ENCODE measurements at places on chromosomes 6 and 20.

GRCh38 chr6:120590611-120591010 is 743.7 kb downstream of the TBC1D32 start:
- no peak for DNase-seq

DNA sequence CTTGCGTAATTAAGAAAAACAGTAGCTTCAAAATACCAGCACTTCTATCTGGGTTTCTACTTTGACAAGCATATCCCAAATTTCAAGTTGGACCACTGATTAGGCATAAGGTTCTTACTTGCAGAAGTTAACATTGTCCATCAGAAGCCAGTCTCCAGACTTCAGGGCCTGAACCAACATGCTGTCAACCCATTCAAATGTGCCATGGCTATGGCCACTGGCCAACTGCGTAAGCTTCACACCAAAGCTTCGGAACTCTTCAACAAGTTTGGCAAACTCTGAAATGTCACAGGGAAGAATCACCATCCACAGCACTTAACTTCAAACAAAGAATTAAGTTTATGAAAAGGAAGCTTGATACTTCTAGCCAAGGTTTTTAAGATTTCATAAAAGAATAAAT is 78.0 kb upstream of the LYRM2 start:
- DNase-seq, result no peak

- no peak for DNase-seq
These were observed 209.3 kb upstream of the TAB2 start for GRCh38 chr6:149108038-149108748.

GRCh38 chr6:13355999-13356785 is 27.9 kb upstream of the TBC1D7 start:
- no peak for DNase-seq

DNA sequence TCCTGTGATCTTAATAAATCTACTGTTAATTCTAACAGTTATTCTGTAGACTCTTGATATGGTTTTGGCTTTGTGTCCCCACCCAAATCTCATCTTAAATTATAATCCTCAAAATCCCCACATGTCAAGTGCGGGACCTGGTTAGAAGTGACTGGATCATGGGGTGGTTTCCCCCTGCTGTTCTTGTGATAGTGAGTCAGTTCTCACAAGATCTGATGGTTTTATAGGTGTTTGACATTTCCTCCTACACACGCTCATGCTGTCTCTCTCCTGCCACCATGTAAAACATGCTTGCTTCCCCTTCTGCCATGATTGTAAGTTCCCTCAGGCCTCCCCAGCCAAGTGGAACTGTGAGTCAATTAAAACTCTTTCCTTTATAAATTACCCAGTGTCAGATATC is 10.5 kb upstream of the EPB41L2 start:
- DNase-seq, result no peak

DNA sequence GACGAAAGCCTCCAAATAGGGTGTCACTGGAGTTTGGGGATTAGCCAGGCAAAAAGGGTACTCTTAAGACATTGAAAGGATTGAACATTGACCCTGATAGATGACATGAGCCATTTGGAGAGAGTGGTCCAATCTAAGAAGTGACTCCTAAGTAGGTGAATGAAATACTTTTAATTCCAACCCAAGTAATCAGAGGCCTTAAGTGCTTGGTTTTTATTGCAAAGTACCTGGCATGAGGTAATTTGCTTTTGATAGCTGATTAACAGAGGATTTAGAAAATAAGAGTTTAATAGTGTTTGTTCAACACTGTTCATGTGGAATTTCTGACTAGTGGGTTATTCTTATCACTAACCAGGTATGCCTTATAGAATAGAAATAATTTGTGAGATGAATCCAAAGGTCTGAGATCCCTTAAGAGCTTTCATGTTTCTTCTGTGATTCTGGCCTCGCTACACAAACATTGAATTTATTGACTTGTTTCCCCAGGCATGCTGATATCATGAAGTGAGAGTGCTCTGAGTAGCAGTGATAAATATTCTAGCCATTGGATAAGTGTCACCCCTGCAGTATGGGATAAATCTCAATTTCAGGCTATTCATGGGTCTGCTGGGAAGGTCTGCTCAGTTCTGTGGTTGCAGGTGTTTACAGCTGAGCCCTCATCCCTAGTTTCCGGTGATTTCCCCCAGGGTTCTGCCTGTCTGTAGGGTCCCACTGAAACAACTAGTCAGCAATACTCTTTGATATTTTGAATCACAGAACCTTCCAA is 6.5 kb downstream of the NCOA7 start:
- no peak for DNase-seq

DNA sequence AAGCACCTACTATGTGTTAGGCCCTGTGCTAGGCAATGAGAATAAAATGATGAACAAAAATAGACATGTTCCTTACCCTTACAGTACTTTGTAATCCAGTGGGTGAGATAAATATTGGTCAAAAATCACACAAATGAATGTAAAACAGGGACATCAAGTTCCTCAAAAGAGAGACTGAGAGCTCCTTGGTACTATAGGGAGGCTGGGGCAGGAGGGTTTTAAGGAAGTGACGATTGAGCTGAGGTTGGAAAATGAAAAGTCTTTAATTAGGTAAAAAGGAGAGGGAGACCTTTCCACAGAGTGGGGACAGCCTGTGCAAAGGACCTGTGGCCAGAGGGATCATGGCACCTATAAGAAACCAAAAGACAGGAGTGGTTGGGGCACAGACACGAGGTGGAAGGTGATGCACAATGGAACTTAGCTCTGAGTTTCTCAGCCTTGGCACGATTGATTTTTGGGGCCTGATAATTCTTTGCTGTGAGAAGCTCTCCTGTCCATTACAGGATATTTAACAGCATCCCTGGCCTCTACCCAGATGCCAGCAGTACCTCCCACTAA is 140.3 kb downstream of the CEP57L1 start:
- DNase-seq, result no peak

DNA sequence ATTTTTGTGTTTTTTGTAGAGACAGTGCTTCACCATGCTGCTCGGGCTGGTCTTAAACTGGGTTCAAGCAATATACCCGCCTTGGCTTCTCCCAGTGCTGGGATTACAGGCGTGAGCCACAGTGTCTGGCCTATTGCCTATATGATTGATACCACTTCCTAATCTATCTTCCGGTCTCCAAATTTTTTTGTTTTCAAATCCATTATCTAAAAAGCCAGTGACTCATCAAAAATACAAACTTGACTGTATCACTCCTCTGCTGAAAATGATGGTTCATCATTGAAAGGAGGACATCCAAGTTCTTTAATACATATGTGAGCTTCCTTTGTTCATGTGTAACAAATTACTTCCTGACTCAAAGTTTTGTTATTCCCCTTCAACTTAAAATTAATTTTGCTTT is 35.5 kb downstream of the FAM8A1 start:
- no peak for DNase-seq

- DNase-seq, result no peak
These were observed 311.1 kb upstream of the JAG1 start for GRCh38 chr20:10984913-10985312.

- DNase-seq, result no peak
These were observed 20.2 kb upstream of the SLC22A7 start for GRCh38 chr6:43277643-43278523.

GRCh38 chr6:3429211-3429610 is 27.6 kb downstream of the SLC22A23 start:
- no peak for DNase-seq

GRCh38 chr6:157273756-157274470 is 49.4 kb downstream of the TMEM242 start:
- DNase-seq, result no peak

GRCh38 chr6:157514659-157515496 is 133.9 kb downstream of the ZDHHC14 start:
- DNase-seq, result no peak

DNA sequence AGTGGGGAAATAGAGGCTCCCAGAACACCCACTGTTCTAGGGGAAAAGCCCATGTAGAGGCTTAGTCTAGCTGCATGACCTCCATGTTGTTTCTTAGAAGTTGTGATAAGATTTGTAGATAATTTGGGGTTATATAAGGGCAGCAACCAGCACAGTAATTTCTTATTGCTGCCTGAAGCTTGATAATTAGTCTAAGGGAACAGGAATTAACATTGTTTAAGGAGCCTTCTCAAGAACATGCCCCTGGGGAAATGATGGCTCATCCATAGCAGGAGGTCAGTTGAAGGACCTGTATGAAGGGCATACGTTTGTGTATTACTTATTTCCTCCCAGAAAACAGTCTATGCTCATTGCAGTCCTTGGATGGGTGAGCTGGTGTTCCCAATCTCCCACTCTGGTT is 170.7 kb upstream of the SCGN start:
- DNase-seq, result no peak

GRCh38 chr20:59399426-59400099 is 99.2 kb downstream of the EDN3 start:
- no peak for DNase-seq

DNA sequence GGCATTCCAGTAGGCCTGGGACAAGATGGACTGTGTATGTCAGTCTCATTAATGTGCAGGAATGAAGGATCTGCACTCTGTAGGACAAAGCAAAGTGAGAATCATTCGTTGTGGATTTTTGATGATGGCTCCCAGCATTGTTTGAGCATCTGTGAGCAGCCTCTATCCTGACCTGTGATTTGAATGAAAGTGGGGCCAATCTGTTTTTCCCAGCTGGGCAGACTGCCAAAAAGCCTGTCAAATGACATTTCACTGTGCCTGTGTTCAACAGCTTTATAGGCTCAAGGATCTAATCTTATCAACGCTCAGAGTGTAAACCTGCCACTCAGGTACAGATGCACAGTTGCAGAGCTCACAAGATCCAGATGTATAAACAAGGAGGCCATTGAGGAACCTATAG is 86.7 kb upstream of the SYNDIG1 start:
- DNase-seq, result no peak

DNA sequence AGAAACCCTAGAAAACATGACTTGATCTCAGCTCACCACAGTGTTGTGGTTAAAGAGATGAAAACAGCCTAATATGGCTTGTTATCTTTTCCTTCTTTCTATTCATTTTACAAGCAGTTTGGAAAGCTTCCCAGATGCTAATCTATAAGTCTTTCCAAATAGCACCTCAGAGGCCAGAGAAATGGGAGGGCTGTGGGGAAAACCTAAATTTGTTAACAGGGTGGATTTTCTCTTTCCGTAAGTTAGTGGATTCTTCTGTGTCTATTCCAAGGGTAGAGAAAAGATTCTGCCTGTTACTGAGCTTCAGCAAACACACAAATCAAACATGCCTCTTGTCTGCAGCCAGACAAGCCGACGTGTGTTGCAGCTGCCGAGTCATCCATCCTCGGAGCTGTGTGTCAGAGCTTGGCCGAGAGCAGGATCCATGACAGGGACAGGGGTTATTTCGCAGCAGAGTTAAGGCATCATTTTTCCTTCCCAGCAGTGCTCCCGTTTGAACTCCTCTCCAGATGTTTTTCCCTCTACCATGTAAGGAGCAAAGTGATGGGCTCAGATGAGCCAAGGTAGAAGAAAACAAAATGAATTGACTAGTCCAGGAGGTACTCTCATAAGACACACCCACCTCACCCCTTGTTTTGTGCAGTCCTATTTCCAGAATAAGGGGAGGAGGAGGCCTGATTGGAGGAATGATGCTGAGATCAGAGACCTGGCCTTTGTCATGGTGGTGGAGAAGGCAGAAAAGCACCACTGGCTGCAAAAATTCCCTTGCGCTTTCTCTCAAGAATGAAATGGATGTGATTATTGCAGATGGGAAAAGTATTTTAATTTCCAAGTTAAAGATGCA is 560.0 kb downstream of the C6orf118 start:
- DNase-seq, result no peak

DNA sequence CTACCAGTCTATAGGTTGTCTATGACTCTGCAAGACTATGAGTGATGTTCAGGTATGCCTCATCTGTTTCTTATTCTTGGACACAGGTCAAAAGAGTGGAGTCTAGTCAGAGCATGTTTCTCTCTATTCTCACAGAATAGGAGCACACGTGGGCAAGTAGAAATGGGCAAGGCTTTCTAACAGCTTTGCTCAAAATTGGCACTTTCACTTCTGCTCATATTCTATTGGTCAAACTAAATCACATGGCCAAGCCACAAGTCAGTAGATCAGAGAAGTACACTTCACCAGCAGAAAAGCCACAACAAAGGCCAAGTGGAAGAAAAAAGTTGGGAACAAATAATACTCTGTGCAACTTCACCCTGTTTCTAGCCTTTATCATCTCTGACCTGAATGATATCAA is 354.5 kb upstream of the SYNCRIP start:
- DNase-seq, result no peak

GRCh38 chr6:27471365-27472115 is 1.4 kb downstream of the ZNF184 start:
- no peak for DNase-seq

Measured in AG04450 (cell line).